ENCODE measurements at places on chromosomes 12 and 14.
A peak's percentile ranks its signal among the peaks of the same experiment; 100 is the strongest.

DNA sequence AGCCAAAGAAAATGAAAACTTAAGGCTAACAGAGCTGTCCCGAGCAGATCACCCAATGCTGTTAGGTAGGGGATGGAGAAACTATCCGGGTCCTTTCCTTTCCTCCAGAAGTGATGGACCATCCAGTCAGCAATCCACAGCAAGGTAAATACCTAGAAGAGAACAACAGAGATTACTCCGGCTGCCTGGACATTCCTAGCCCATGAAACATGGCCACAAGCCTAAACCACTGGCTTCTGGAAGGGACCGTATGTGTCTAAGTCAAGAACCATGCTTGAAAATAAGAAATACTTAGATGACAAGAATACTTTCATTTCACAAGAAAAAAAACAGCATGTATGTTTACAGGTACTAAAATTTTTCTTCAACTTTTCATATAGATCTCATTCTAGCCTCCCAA, 152.9 kb downstream of the SLC41A2 start:
- DNase-seq: no peak

DNA sequence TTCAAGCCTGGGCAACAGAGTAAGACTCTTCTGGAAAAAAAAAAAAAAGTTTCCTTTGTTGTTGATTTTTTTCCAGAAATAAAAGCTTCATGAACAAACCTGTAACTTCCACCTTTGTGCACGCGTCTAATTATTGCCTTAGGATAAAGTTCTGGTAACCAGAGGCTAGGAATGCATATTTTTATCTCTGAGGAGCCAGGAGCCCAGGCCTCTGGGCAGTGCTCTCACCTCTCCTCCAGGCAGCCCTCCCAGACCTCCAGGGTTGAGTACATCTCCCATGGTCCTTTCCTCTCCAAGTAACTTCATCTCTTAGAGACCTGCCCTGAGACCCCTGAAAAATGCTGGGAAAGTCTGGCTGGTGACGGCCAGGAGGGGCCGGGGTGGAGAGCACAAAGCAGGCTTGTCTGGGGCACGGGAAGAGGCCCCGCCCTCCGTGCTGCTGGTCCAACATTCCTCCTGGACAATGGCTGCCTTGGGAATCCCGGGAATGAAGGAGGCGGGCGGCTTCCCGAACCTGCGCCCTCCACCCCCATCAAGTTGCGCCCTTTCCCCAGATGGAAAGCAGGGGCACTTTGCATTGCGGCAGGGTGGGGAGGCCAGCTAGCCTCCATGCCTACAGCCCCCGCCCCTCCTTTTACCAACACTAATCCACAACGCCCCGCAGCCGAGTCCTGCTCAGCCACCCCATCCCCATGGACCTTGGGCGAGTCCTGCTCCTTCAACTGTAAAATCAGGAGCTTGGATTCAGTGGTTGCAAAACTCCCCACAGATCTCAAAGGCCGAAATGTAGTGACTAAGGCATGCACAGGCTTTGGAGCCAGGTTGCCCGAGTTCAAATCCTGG, 7.3 kb upstream of the FIGNL2 start:
- DNase-seq: no peak

DNA sequence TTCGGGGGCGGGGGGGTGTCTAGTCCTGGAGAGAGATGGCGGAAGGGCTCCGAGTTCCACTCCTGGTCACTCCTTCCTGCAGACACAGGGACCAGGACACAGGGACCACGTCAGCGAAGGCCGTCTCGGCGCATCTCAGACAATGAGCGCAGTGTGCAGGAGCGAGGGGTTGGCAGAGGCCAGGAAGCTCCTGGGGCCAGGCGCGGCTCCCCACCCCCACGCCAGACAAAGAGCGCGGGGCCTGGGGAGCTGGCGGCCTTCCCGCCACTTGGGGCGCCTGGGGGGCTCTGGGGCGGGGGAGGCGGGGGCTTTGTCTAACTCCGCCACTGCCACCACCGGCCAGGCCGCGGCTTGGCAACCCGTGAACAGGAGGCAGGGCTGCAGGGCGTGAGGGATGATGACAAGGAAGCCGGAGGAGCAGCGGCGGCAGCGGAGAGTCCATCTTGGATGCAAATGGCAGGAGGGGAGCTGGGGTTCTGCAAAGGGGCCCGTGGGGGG, 2.2 kb downstream of the CDK2AP1 start:
- DNase-seq: peak; percentile 66

GRCh38 chr12:59650588-59651228, 54.9 kb downstream of the SLC16A7 start:
- no peak for DNase-seq
